ENCODE measurements at places on chromosomes 5 and 9. TPM values are rescaled to one million over a fixed set of nuclear protein-coding genes. Genes with fewer than 3 reads are reported as not detected.

Gene SMIM33
- total RNA-seq = 1.2 TPM

Gene SPOCK1
- total RNA-seq = 0.31 TPM

Gene CCDC112
- 2.6 TPM for total RNA-seq

Gene IFNA1
- not detected for total RNA-seq

Gene CARTPT
- total RNA-seq = not detected

Gene PCDHA12
- not detected for total RNA-seq

Gene LCN15
- total RNA-seq = not detected

Gene CCL21
- not detected for total RNA-seq

Gene ZNF658
- total RNA-seq = 4.6 TPM

Gene INSL4
- not detected for total RNA-seq

Gene PCDHB7
- total RNA-seq = not detected

Gene HEXB
- total RNA-seq = 73.3 TPM

DNA sequence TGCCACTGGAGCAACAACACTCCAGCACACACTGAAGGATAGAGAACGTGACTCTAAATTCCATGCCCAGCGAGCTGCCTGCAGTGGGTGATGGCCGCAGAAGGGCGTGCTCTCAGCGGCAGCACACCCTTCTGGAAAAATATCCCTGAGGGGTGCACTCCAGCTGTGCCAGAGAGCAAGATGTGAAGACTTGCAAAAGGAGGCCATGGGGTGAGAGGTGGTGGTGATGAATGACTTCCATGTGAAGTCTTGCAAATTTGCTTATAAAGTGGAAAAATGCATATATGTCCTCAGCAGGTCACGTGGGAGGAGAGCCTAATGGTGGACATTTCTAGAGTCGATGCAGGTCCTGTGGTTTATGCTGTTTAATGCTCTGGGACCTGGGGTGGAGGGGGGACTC is 39.8 kb upstream of the COL5A1 start:
- DNase-seq = no peak

DNA sequence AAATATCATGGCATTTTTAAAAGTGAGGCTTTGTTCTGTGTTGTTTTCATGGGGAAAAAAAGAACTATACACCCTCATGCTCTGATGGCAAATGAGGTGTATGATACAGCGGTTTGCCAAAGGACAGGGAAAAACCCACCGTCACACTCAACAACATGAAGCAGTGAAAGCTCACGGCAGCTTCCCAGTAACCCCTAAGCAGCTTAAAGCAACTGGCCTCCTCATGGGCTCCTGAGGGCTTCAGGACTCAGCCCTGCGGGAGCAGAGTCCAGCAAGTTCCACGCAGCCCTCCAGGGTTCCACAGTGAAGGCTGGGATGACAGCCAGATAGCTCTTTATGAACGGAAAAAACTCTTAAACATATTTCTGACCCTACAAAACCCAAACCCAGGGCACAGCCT is 12.9 kb downstream of the BARHL1 start:
- DNase-seq = no peak

DNA sequence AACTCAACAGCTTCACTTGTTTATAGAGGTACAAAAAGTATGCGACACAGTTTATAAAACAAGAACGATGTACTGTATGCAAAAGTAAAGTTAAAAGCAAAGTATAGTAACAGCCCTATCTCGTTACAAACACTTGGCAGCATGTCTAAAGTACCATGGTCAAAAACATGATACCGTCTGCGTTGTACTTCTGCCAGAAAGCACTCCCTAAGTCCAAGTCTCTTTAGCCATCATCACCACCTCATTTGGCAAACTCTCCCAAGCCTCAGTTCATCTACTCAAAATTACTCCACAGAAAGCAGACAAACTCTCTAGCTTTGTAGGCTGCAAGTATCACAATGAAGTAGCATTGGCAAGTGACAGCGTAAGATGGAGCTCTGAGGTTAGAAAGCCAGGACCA is 73.4 kb downstream of the NFIB start:
- no peak for DNase-seq

DNA sequence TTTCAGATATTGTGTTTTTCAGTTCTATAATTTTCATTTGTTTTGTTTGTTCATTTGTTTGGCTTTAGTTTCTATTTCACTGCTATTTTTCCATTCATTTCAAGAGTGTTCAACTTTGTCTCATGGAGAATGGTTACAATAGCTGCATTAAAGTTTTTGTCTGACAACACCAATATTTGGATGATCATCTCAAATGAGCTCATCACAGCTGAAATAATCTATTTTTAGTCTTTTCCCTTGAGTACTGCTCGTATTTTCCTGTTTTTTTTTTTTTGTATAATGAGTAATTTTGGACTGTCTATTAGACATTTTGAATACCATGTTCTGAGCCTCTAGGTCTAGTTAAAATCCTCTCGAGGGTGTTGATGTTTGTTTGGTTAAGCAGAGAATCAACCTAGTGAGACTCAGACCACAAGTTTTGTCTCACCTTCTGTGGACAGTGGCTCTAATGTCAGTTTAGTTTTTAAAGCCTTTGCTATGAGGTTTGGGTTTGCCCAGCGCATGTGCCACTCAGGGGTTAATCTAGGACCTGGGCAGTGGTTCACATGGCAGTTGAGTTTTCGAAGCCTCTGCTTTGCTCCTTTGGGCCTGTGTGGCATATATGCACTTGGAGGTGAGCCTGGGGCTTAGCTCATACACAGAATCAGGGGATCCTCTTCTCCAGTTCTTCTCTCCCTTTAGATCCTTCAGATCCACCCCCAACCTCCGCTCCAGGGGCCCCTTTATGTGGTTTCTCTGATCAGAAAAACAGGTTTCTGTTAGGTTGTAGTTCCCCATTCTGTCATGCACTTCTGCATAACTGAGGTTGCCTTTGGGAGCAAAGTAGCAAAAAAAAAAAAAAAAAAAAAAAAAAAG is 79.8 kb downstream of the ARSB start:
- no peak for DNase-seq

- DNase-seq = no peak
Observed at GRCh38 chr5:43592363-43592762, 10.6 kb upstream of the NNT start.

GRCh38 chr5:109788596-109788995 is 98.9 kb downstream of the MAN2A1 start:
- DNase-seq = no peak

DNA sequence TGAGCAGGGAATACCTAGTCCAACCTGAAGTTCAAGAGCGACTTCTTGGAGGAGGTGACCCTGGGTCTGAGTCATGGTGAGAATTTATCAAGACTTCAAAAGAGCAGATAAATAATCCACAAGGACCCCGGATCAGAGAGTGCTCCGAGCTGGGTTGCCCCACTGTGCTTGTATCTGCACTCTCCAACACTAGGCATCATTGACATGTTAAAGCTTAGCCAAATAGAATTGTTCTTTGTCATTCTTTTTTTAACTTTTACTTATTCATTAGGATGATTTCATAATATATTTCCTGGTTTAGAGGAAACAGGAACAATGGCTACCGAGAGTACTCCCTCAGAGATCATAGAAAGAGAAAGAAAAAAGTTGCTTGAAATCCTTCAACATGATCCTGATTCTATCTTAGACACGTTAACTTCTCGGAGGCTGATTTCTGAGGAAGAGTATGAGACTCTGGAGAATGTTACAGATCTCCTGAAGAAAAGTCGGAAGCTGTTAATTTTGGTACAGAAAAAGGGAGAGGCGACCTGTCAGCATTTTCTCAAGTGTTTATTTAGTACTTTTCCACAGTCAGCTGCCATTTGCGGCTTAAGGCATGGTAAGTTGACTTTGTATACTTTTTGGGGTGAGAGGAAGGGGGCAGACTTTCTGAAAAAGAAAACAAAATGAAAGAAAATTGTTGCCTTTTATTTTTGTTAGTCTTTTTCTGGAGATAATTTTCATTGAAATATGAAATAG is at the start of gene CARD6:
CARD6 (plus strand) TSS at position 300 of the 738 bp plus-strand sequence; CDS start at position 316, 16 bp downstream.
- DNase-seq = peak; percentile 22

DNA sequence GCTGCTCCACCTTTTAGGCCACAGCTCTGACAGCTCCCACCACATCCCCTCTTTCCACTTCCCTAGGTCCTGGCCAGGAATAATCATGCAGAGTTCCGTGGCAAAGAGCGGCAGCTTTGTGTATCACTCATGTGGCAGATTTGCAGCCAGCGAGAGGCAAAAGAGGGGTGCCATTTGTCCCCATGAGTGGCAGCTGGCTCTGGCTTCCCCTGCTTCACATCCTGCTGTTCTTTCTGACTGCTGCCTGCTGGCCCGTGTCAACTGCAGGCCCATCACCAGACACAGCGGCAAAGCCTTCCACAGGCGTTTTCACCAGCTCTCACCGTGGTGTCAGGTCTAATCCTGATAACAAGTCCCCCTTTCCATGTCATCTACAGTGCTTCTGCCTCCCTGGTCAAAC is 430.6 kb upstream of the DAP start:
- DNase-seq = no peak

- no peak for DNase-seq
Observed at GRCh38 chr5:90071066-90071465, 338.5 kb downstream of the CETN3 start.

DNA sequence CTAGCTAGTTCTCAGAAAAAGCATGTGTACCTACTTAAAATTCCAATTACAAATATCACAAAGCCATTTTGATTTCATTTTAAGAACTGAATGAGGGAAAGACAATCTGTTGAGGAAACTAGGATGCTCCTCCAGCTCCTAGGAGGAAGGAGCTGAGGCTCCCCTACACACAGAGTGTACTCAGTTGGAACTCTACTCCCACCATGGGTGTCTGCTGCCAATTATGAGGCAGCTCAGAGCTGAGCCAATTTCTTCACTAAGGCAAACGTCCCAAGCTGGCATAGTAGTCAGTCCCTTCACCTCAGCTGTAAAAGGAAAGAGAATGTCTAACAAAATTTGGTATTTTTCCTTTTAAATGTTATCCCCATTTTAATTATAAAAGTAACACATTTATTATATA is 300.0 kb upstream of the TRPC7 start:
- no peak for DNase-seq

DNA sequence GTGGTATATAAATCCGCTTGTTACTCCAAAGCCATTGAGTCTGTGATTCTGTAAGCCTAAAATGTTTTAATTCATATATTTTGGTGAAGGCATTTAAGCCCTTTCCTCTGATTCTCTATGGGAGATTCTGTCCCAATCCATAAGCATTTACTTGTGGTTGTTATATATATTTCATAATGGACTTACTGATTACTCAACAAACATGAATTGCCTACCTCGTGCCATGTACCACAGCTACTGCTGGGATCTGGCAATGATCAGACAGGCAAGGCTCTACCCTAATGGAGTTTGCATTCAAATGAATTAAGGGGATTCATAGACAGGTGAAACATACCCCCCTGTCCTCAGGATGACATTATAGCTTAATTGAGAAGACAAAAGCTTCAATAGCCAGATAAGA is 54.5 kb downstream of the C9orf152 start:
- no peak for DNase-seq

- DNase-seq = no peak
Observed at GRCh38 chr5:178490935-178491652, 99.1 kb downstream of the COL23A1 start.

DNA sequence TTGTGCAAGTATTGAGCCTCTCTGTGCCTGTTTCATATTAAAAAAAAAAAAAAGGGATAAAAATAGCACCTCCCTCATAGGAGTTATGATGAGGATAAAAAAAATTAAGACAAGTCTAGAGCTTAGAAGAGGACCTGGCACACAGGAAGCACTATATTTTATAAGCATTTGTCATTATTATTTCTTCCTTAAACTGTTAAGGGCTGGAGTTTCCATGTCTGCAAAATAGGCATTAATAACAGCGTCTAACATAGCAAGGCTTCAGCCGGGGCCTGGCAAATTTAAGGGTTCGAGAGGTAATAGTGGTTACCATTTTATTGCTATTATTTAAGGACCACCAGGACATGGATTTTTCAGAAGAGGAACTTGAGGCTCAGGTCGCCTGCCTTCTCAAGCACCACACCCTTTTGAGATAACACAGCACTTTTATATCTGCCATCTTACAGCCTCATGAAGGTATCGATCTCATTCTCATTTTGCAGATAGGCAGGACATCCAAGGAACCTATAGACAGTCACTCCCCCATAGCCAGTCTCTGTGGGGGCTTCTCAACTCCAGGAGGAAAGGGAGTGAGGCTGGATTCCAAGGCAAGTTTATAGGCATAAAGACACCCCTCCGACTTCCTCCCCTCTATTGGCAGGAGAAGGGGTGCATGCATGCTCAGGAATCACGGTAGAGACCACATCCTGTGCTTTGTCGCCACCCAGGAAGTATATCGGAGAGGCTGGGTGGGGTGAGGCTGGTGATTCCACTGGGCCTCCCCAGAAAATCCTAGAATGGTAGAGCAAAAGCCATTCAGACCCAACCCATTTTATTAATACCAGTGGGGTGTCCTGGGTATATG is 2.4 kb downstream of the ANXA6 start:
- peak; percentile 77 for DNase-seq

- DNase-seq = no peak
Observed at GRCh38 chr5:136166909-136167308, 26.1 kb downstream of the SMIM32 start.

GRCh38 chr9:99419070-99419469 is 197.0 kb downstream of the SEC61B start:
- no peak for DNase-seq

GRCh38 chr9:107534510-107535078 is 45.0 kb upstream of the KLF4 start:
- no peak for DNase-seq

DNA sequence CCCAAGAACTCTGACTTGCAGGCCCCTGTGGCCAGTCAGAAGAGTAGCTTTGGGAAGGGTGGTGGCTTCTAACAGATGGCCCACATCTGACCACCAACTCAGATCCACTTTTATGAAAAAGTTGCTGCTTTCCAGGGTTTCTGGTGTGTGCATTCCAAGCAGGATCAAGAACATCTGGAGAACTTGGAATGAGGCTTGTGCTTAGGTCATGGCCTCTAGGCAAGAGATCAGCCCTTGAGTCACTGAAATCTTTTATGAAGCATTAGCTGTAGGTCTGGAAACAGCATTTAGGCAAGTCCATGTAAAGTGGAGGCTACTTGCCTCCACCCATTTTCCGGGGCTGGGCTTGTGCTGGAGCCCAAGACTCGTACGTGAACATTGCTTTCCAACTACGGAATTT is 433.3 kb downstream of the SH3GL2 start:
- DNase-seq = no peak

- no peak for DNase-seq
Observed at GRCh38 chr5:67806654-67807438, 408.7 kb upstream of the PIK3R1 start.

- peak; percentile 54 for DNase-seq
Observed at GRCh38 chr9:132114102-132114707, 34.5 kb upstream of the MED27 start.

GRCh38 chr5:140182803-140183367 is 7.9 kb downstream of the CYSTM1 start:
- DNase-seq = no peak

DNA sequence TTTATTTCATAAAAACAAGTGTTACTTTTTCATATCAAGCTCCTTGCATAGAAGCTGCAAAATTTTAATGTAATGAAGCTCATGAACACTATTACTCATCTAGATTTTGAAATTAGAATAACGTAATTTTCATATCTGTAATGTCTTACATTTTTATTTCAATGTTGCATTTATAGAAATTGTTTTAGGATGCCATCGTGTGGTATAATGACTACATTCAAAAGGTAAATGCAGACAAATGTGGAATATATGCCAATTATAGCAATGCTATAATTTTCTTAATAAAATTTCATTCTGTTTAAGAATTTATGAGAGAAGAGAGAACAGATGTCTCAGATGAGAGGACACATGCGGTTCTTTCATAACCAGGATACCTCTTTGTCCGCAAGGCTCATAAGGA is 230.2 kb downstream of the TMEM232 start:
- no peak for DNase-seq
